NT2/D1 (cell line): ENCODE measurements at places on chromosomes 3 and 15.

GRCh38 chr3:140472306-140473020 lies 205.4 kb upstream of the TRIM42 start:
- DNase-seq, result no peak

GRCh38 chr3:5009506-5010109 lies 30.4 kb downstream of the BHLHE40 start:
- DNase-seq, result no peak

GRCh38 chr3:59247402-59247841 lies 197.6 kb upstream of the CFAP20DC start:
- DNase-seq, result no peak

DNA sequence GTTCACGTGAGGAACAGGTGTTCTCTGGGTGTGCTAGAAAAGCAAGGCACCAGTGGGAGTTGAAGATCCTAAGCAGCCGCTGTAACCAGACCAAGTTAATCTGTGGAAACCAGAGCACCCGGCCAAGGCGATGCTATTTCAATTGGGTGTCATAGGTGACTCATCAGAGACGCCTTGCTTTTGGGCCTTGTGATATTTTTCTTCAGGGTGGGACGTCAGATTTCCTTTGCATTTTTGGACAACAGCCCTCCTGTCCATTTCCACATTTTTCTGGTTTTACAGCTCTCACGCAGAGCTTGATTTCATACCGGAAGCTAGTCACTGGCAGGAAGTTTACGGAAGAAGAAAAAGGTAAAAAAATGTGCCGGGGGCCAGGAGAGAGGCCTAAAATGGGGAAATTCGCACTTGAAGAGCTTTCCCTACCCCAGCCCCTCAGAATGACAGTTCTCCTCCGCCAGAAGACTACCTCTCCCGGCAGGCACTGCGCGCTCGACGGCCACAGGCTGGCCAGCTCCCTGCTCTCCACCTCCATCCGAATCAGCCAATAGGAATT lies 471 bp upstream of the KBTBD8 start:
- no peak for DNase-seq

DNA sequence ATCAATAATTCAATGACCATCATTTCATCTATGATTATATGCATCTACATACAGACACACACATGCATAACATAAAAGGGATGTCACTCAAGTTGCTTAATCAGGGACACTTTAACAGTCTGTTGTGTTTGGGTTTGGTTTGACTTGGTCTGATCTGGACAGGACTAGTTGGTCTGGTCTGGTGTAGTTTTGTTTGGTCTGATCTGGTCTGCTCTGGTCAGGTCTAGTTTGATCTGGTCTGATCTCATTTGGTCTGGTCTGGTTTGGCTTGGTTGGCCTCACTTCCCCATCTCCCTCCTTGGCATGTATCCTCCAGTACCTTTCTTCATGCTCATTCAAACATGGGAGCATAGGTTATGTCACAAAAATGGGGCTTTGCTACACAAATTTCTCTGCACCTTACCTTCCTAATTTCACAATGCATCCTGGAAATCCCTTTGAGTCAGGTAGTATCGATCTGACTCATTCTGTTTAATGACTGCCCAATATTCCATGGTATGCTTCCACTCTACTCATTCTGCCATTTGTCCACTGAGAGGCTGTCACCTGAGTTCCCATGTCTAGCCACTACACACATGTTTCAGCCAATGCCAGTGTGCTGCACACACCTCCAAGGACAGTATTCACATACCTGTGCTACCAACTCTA lies 73.0 kb upstream of the TPM1 start:
- DNase-seq, result no peak

DNA sequence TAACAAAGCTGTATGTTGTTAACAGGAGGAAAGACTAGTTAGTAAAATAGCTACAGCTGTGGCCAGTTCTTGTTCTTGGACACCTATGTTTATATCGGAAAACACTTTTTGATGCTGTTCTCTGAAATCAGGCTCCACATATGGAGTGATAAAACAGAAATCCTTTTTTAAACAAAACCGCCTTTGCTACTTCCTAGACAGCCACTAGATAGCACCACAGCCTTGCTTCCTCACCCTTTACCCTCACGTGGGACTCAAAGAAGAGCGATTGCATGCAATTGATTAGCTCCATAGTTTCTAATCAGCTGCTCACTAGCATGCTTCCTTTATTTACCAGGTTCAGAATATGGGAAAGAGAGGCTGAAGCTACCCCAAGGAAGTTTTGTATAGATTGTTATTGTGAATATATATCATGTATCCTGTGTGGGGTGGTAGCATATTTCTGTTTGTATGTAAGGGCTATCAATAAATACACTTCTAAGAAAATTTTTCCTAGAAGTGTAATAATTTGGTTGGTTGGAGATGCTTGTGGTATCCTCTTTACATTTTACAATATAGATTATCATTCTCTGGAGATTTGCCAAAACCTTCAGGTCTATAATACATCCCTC lies 4.3 kb upstream of the MTFMT start:
- no peak for DNase-seq

DNA sequence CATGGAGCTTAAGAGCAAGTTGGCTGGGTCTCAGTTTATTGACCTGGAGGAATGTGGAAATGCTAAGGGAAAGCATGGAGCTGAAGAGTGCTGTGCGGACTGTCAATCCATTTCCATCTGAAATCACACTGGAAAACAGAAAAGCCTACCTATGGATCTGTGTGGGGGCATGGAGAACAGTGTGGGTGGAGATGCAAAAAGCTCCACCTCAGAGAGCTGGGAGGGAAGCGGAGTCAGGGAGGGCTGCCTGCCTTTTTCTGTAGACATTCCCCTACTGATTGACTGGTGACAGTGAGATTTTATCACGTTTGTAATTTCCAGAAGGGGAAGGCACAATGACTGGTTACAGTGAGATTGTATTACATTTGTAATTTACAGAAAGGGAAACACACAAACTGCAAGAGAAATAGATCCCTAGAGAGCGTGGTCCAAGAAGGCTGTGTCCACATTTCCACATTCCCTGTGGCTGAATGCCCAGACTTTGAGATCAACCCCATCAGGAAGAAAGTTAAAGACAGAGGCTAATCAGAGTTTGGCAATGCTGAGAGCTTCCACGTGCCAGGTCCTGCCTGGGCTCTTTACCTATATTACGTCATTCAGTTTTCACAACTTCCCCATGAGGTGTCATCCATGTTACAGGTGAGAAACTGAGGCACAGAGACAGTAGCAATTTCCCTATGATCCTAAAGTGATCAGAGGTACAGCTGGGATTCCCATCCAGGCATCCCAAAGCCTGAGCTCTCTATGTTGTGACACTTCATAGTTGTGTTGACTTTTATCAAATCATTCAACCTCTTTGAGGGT lies 67.7 kb upstream of the NSMCE3 start:
- no peak for DNase-seq

DNA sequence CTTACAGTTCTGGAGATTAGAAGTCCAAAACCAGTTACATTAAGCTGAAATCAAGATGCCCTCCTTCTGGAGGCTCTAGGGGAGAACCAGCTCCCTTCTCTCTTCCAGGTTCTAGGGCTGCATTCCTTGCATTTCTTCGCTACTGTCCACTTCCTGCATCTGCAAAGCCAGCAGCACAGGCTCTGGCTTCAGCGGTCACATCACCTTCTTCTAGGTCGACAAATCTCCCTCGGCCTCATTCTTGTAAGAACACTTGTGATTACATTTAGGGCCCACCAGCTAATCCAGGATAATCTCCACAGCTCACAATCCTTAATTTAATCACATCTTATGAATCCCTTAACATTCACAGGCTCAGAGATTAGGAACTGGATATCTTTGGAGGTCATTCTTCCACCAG lies 73.8 kb downstream of the MINAR1 start:
- DNase-seq, result no peak

DNA sequence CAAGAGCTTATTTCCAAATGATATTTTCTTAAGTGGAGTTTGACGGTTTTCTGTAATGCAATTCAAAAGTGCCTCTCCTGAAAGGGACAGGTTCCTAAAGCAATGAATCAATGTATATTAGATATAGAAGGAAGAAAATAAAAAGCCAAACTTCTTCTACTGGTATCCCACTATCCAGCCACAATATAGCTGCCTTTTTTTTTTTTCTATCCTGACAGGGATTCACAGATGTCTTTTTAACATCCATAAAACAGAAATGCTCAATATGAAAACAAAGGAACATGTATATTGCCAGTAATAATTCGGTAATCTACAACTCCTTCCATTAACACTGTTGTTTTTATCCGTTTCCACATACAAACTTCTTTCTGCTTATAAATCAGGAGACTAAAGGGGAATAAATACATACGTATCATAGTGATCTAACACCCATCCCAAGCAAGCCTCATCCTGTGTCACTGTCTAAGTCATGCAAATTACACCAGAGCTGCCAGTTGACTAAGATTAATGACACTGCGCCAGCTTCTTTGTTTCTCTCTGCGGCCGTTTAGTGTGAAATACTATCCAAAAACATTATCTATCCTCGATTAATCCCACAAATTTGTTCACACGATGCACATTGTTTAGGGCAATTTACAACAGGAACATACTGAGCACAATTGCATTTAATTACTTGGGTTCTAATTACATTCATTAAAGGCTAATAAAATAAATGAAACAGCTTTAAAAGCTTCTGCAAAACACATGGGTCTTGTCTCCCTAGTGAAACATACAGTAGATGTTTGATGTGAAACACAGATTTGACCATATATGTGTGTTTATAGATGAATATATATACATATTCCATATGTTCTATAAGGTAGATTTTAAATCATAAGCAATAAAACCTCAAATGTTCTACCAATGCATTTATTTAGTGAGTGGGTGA lies 51.9 kb upstream of the CDIN1 start:
- DNase-seq, result no peak

GRCh38 chr15:87619161-87619960 lies 637.2 kb downstream of the NTRK3 start:
- no peak for DNase-seq

- no peak for DNase-seq
Observed at GRCh38 chr3:188217011-188217463, 63.1 kb downstream of the LPP start.

- DNase-seq, result no peak
Observed at GRCh38 chr3:151869181-151869580, 4.3 kb upstream of the SUCNR1 start.

- DNase-seq, result no peak
Observed at GRCh38 chr3:134752761-134753461, 42.1 kb upstream of the EPHB1 start.

DNA sequence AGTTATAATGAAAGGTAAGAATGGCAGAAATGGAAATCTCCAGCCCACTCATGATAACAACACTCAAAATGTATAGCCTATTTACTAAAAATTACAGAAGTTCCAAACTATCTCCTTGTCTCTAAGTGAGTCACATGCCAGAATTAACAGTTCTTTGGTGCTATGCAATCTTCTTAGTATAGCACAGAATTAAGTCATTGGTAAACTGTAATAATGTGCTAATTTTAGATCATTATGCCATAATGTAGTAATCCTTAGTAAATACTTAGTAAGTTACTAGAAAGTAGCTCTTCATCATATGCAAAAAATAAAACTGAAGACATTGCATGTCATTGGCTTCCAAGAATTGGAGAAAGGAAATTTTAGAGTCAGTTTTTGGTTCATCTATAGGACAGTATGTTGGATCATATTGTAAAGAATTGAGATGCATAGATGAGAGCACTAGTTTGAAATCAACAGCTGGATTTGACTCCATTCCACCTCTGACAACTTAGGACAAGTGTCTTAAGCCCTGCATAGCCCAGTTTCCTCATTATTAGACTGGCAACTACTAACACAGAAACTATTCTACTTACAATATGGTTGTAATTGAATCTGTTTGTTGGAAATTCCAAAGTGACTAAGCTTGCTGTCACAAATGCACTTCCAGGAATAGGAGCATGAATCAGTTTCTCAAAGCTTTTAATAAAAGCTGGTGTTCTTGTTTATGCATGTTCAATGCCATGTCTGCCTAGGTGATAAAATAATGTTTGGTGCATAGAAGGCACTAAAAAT lies 40.1 kb upstream of the CD47 start:
- no peak for DNase-seq

DNA sequence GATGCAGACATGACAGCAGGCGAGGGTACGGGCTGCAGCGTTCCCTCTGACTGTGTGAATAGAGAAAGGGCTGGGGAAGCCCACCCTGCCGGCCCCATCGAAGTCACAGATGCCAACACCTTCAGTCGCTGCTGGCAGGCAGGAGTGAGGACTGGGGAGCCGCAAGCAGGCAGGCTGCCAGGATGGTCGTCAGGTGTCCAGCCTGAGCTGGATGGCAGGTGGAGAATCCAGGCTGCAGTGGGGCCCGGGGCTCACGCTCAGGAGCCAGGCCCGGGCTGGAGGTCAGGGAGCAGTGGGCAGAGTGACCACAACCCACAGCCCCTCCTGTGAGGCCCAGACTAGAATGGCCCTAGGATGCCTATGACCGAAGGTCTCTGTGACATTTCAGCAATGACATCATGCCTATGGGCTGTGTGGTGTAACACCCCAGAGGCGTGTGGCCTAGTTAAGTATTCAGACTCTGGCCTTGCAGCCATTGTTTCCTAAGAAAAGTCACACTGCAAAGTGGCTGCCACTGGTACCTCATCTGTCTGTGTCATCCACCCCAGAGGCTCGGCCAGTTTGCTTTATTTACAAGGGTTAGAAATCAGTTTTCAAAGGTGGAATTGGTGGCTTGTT lies 15.7 kb downstream of the PRR23E start:
- no peak for DNase-seq

- DNase-seq, result no peak
Observed at GRCh38 chr3:185292238-185292637, 38.4 kb upstream of the EHHADH start.

DNA sequence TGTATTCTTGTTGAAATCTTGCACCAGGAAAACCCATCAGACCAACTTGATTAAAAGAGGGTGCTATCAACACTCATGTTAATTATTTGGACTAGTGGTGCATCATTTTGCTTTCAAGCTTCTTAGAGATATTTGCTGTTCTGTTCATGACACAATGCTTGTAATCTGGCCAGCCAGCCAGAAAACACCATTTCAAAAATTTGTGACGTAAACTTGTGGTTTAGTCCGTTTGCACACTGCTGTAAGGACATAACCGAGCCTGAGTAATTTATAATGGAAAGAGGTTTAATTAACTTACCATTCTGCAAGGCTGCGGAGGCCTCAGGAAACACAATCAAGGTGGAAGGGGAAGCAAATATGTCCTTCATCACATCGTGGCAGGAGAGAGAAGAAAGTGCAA lies 374.3 kb upstream of the TGFBR2 start:
- no peak for DNase-seq
